Right atrium auricular region (tissue), 2 donors: ENCODE measurements at places on chromosomes 12 and 14. TPM values are rescaled to one million over a fixed set of nuclear protein-coding genes. Genes with fewer than 3 reads are reported as not detected.

GALNT9 gene
- total RNA-seq = 4.0 TPM

OR4Q2 gene
- not detected for total RNA-seq

HOXC6 gene
- not detected for total RNA-seq

GTF2H3 gene
- total RNA-seq = 7.6 TPM

GDF3 gene
- total RNA-seq = not detected

- no peak for DNase-seq
Observed at GRCh38 chr14:94384342-94384741, 4.1 kb downstream of the SERPINA1 start.

- peak; percentile 84 for DNase-seq
Observed at GRCh38 chr14:21106498-21107282, 5.8 kb downstream of the TMEM253 start.

DNA sequence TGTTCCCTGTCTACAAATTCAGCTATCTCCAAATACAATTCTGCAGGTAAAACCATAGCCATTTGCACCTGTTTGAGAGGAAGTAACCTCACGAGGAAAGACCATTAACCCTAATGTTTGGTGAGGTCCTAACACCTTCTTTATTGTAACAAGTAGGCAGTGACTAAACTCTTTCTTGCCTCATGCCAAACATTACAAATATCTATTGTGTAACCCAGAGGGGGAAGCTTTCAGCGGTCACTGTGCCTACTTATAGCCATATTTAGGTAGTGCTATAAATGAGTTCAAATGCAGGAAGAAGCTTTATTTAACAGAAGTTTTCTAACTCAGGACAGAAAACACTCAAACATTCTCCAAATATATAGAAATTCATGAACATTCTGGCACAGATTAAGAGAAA is 252.7 kb downstream of the LRFN5 start:
- DNase-seq = no peak

GRCh38 chr14:49240383-49240782 is 345.8 kb downstream of the RPS29 start:
- DNase-seq = no peak

- no peak for DNase-seq
Observed at GRCh38 chr14:95500201-95500681, 16.2 kb downstream of the SYNE3 start.

GRCh38 chr14:23079716-23080115 is 15.2 kb downstream of the ACIN1 start:
- no peak for DNase-seq

- DNase-seq = no peak
Observed at GRCh38 chr12:53676656-53677015, 753 bp upstream of the ATP5MC2 start.

DNA sequence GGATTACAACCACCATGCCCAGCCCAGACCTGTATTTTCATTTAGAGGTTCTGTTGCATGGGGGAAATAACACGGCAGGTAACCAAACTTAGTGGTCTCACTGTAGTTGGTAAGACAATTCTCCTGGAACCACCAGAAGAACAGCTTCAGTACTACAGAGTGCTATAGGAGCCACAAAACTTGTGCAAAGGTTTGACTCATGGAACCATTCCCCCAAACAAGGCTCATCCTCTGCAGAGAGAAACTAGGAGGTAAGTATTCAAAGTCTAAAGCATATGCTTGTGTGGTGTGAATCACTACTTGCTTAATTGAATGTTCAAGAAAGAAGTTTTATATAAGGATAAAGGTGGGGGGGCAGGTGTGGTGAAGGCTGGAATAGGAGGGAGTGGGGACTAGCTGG is 58.7 kb downstream of the GNS start:
- DNase-seq = no peak

- DNase-seq = no peak
Observed at GRCh38 chr14:68975667-68976066, 3.4 kb downstream of the ACTN1 start.

GRCh38 chr14:71163842-71164629 is 256.8 kb downstream of the PCNX1 start:
- no peak for DNase-seq

DNA sequence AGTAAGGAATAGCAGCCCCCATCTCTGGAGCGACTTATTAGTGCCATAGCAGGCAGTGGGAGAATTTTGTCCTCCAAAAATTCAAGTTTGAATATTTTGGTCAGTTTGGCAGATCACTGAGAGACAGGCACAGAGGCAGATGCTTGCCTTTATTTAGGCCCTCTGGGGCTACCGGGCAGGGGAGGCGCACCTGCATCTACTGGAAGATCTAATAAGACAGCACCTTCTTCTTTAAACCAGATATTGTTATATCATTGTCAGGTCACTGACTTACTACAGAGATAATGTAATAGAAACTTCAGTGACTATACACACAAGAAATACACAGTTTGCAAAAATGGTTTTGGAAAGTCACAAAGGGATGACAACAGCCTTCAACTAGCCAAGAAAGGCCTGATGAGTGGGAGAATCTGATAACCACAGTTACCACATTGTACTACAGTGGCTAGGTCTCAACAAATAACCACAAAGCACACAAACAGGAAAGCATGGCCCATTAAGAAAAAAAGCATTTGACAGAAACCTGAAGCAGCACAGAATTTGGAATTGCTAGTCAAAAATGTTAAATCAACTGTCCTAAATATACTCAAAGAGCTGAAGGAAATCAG is 56.8 kb downstream of the CDK17 start:
- DNase-seq = no peak

GRCh38 chr14:30551460-30551859 is 7.5 kb upstream of the G2E3 start:
- DNase-seq = no peak

DNA sequence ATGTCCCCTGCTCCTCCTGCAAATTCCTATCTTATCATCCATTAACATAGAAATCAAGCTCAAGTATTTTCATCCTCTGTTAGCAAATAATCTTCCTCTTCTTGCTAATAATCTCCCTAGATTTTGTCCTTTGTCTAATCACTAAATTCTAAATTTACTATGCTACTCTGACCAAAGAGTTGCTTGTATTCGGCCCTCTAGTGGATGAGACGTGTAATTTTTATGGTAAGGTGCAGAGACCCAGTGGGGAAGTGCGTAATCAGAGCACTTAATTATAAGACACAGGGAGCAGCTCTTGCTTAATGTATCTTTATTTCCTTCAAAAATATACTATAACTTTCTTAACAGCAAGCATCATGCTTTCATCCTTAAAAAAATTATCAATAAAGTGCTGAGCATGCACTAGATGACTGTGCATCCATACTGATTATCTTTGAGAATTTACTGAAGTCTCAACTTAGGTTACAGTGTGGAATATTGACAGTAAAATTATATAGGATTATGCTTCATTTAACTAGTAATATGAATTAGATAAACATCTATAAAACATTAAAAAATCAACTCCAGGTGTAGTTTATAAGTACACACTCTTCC is 212.6 kb downstream of the SLC16A7 start:
- no peak for DNase-seq

DNA sequence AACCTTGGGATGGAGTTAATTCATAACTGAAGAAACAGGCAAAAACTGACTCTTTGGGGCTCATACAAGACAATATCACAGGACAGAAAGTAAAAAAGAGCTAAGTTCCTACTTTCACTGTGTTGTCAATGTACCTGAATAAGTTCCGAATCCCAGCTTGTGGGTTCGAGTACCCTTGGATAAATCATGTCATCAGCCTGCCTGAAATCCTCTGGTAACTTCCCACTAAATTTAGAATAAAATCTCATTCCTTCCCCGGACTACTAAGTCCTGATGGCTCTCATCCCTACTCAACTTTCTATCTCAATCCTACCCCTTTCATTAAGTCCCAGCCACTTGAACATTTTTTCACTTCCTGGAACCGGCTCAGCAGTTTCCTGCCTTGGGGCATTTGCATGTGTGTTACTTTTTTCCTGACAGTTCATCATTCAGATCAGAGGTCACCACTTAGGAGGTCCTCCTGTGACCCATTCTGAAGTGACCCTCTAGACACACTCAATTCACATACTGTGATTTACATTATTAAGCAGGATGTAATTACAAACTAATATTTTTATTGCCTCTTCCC is 12.7 kb downstream of the ERP29 start:
- DNase-seq = no peak

DNA sequence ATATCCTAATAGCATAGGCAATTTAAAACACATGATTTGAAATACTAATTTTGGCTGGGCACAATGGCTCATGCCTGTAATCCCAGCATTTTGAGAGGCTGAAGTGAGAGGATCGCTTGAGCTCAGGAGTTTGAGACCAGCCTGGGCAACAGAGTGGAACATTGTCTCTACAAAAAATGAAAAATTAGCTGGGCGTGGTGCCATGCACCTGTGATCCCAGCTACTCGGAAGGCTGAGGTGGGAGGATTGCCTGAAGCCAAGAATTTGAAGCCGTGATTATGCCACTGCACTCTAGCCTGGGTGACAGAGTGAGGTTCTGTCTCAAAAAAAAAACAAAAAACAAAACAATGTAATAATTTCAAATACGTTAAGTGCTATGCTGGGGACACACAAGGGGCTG is 83.3 kb downstream of the SSPN start:
- no peak for DNase-seq

- DNase-seq = no peak
Observed at GRCh38 chr14:70901269-70901668, 6.0 kb upstream of the PCNX1 start.

DNA sequence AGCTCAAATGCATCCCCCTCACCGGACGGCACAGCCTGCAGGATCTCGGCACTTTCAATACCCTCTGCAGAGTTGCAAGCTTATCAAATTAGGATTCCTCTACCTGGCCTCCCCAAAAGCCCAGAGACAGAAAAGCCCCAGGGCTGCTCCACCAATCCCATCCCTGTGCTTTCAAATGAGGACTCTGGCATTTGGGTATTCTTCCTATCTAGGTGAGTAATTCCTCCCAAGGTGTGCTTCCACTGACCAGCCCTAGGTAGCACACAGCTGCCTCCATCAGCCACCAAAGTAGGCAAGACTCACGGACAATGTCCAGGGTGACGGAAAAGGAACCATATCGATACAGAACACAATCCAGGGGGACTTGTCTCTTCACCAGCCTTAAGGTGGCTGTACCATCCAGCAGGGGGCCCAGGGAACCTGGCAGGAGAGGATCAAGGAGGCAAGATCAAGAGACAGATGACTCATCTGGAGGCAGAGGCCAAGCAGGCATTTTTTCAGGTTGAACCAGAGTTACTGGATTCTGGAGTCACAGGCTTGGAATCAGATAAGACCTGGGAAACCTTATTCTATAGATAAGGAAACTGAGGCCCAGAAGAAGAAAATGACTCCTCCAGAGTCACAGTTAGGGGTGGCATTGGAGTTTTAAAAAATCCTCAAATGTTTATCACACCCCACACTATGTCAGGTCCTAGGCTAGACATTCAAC is 9.9 kb downstream of the PMEL start:
- no peak for DNase-seq

DNA sequence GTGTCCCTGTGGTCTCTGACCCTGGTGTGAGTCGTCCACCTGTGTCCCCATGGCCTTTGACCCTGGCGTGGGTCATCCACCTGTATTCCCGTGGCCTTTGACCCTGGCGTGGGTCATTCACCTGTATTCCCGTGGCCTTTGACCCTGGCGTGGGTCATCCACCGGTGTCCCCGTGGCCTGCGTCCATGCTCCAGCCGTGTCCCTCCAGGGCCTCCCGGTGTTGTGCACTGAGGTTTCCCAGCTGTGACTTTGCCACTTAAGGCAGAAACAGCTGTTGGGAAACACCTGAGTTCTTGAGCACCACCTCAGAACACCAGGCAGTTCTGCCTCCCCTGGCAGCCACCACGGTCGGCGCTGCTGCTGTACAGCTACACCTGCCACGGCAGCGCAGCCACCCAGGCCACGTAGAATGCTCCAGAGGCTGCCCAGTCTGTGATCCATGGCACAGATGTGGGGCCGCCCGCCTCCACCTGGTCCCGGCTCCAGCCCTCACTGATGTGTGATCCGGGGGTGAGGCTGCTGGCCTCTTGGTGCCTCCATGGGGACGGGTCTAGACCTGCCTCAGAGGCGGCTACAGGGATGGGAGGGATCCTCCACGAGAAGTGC is 69.1 kb upstream of the GALNT9 start:
- no peak for DNase-seq

- no peak for DNase-seq
Observed at GRCh38 chr14:65352964-65353530, 59.5 kb upstream of the FUT8 start.

DNA sequence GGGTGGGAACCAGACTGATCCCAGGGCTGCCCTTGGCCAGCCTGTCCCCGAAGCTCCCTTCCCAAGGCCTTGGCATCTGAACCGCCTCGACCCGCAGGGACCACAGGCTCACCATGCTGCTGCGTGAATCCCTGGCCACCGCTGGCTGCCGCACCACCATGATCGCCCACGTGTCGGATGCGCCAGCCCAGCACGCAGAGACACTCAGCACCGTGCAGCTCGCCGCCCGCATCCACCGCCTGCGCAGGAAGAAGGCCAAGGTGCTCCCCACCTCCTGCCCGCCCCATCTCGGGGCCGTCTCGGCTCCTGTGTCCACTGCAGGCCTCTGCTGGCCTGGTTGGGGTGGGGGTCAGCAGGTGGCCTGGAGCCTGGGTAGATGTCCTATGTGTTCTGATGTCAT is 35.7 kb downstream of the KIF26A start:
- no peak for DNase-seq

DNA sequence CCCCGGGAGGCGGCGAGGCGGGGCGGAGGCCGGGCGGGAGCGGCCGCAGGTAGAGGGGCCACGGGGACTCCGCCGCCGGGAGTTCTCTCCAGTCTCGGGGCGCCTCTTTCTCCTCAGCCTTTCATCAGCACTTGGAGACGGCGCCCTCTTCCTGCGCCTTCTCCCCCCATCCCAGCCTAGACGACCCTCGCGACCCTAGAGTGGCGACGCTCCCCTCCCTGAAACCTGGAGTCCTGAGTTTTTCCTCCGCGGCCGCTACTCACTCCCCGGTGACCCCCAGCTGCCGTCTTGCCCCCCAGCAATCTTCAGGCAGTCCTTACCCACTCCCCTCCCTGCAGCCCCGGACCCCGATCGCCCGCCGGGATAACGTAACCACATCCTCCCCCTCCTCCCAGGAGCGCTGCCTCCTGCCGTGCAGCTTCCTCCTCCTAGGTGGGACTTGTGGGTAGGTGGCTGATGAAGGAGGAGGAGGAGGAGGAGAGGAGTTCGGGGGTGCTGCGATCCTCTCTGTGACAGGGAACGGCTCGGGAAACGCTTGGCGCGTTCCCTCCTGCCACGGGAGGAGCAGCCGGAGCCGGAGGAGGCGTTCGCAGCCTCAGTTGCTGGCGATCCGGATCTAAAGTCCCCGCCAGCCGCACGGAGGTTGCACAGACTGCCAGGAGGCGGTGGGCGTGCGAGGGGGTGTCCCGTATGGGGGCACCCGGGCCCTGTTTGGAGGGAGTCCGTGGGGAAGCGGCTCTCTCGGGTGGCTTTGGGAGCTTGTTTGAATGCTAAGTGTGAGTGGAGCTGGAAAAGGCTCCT is 891 bp downstream of the PLEKHA5 start:
- no peak for DNase-seq

DNA sequence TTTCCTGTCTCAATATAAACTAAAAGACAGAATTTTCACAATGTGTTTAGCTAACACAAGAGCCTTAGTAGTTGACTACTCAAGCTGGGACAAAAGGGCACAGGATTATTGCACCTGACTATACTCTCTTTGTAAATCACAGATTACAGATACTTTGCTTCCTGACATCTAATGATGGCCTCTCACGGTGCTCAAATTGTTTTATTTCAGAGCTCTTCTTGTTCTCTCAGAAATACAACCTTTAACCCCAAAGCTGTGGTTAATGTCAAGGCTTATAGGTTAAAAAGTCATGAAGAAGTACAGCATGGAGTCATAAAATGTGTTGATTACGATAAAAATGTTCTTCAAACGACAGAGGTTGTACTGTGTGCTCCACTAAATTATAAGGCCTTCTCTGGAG is 89.9 kb upstream of the CPNE8 start:
- no peak for DNase-seq
